ENCODE measurements at places on chromosomes 1 and 21.
A peak's percentile ranks its signal among the peaks of the same experiment; 100 is the strongest.

DNA sequence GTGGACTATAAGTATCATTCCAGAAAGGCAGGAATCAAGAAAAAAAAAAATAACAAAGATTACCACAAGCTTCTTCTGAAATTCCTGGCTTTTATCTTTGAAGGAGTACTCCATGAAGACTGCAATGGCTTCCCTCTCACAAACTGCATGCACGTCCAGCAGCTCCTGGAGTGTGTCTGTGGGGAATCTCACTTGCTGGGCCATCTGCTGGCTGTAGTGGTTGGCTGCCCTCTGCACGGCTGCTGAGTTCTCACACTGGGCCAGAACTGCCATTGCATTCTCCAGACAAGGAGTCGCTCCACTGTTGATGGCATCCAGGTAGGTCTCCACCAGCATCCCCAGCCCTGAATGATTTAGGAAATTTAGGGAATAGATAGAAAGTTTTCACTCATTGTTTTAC is 23.3 kb upstream of the GBP2 start:
- no peak for DNase-seq

DNA sequence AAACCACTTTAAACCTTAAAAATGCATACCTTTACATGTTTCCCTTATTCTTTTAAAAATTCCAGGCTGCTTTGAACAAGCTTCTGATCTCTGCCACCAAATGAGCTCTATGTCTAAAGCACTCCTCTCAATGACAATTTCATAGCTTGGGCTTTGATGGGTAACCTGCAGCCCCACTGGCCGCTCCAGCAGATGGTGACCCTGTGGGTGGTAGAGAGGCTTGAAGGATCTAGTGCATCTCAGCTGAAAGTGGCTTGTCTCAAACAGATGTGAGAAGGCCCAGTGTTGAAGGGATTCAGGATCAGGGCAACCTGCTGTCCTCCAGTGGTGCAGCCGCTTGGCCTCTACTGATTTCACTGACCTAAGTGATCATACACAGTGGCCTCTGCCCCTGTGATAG is 84.7 kb upstream of the IRF2BP2 start:
- no peak for DNase-seq

DNA sequence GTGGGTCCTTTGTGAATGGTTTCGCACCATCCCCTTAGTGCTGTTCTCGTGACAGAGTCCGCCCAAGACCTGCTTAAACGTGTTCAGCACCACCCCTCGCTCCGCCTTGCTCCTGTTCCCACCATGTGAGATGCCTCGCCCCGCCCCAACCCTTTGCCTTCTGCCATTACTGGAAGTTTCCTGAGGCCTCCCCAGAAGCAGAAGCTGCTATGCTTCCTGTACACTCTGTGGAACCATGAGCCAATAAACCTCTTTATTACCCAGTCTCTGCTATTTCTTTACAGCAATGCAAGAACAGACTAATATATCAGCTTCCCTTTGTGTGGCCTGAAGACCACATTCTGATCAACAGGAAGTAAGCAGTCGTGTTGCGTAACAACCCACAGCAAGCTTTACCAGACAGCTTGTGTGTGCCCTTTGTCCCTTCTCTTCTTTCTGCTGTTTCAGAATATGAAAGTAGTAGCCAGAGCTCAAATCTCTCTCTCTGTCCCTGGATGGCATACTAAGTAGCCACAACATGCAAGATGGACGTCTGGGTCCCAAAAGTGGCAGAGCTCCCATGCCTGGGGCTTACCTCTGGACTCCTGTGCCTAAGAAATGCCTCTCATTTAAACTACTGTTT is 14.1 kb downstream of the HENMT1 start:
- DNase-seq: peak; percentile 66

DNA sequence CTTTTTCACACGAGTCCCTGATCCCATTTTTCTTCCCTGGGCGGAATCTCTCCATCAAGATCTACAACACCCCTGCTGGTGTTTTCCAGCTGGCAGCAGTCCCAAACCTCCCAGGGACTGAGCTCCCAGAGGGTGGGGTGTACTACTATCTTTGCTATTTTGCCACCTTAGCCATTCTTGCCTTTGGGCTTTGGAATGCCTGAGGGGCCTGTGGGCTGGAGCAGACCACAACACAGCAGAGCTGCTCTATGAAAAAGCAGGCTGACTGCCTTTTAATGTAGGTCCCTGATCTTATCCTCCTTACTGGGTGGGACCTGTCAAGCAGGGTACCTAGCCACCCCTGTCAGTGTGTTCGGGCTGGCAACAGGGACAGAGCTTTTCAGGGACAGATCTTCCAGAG is 91.9 kb downstream of the KCNT2 start:
- no peak for DNase-seq

DNA sequence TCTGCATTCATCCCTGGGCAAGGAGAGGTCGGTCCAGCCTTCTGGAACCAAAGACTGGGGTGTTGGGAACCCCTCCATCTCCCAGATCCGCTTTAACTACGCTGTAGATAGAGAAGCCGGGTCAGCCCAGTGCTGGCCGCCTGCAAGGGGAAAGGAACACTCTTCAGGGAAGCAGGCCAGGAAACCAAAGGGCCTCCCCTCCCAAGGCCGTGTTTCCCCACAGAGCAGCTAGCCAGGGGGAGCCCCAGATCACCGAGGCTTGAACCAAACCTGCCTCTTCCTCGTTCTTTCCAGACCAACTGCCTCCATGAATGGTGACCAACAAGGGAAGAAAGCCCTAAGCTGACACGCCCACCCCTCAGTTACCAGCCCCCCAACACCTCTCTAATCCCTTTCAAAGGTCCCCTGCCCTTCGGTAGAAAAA is 1.2 kb upstream of the CHD5 start:
- DNase-seq: no peak

Data from stimulated activated CD8-positive, alpha-beta memory T cell treated with anti-CD3 and anti-CD28 coated beads, Interleukin-7, amount 100 ng/mL, for 1 hour (primary cell).